ENCODE measurements at places on chromosomes 11 and 22.

DNA sequence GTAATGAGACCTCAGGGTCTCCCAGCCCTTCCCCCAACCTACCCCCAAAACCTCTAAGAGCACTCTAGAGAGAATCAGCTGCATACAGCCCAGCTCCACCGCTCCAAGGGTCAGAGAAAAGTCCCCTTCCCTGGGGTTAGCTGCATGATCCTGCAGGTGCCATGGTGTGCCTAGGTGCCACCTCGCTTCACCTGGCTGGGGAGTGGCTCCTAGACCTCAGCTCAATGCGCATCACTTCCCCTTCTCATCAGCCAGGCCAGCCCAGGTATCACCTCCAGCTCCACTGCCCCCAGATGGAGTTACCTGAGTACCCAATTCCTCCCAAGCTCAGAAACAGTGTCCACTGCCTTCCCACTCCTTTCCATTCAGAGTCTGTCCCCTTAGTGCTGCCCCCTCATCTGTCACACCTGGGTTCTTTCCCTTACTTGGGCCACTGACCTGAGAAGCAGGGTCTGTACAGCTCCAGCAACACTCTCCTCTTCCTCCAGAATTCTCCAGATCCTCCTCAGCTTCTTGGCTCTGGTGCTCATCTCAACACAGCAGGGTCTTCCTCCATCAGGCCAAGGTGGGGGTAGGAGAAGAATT is 1.3 kb downstream of the STARD10 start:
- DNase-seq = no peak

DNA sequence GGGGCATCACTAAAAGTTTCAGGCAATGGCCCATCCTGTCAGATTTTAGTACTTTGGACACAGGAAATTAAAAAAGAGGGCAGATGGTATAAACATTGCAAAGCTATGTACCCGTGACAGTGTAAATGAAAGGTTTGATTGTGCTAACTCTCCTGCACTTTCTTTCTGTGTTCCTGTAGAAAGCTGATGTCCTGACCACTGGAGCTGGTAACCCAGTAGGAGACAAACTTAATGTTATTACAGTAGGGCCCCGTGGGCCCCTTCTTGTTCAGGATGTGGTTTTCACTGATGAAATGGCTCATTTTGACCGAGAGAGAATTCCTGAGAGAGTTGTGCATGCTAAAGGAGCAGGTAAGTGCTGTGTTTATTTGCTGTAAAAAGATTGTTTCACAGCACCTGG is 10.3 kb downstream of the CAT start:
- DNase-seq = no peak

DNA sequence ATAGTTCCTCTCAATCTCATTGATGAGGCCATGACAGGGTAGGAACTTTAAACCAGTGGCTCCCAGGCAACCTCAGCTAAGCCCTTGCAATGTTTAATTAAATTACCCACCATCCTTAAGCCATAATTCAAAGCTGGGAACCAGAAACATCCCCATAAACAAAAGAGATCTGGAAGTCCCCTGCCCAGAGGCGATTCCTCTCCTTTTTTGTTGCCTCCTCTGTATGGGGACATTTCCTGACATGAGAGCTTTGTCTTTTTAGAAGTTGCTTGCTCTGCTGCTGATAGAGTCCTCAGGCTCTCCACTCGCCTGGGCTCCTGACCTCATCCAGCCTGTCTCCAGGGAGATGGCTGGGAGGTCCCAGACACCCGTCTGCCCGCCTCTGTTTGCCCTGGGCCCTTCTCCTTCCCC is 3.2 kb downstream of the DTX4 start:
- DNase-seq = no peak

DNA sequence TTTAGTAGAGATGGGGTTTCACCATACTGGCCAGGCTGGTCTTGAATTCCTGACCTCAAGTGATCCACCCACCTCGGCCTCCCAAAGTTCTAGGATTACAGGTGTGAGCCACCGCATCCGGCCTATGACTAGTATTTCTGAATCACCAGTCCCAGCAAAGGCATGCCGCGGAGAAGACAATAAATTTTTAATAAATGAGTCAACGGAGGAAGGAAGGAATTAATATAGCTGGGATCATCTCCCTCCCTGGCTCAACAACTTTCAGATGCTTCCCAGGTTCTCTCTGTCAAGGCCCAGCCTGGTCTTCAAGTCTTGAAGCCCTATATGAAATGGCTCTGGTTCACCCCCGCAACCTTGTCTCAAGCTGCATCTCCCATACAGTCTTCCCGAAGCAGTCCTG is 45.7 kb downstream of the CYTH4 start:
- no peak for DNase-seq

GRCh38 chr11:43573233-43573632 is 107.3 kb upstream of the HSD17B12 start:
- DNase-seq = no peak

GRCh38 chr11:2097356-2097997 is 41.7 kb downstream of the IGF2 start:
- DNase-seq = no peak

GRCh38 chr11:95734009-95734572 is 55.5 kb downstream of the FAM76B start:
- no peak for DNase-seq

DNA sequence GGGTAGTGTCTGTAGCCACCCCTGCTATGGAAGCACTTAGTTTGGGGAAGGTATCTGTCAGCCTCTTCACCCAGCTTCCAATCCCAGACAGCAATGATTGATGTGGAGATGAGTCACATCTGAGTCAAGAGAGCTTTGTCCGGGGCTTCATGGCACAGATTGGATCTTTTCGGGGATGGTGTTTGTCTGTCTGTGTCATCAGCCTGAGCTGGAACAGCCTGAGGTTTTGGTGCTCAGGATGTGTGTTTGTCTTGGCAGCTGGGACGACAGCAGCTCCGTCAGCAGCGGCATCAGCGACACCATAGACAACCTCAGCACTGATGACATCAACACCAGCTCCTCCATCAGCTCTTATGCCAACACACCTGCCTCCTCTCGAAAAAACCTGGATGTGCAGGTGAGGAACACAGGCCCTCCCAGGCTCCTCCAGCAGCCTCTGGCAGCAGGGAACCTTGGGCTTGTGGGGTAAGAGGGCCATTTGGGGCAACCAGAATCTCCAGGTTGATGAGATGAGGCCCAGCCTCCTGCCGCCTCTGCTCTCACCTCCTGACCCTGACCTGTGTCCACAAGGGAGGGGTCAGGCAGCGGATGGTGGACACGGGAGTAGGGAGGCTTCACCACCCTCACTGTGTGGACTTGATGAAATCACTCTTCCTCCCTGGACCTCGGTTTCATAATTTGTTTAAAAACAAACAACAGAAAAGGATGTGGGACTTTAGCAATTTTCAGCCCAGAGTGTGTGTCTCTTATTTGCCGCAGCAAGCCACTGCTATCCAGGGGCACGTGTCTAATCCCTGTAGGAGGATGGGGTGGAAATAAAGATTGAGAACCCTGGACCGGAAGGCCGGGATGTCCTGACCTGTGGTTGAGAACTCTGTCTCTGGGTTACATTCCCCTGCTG is 124.3 kb downstream of the DBX1 start:
- DNase-seq = no peak

DNA sequence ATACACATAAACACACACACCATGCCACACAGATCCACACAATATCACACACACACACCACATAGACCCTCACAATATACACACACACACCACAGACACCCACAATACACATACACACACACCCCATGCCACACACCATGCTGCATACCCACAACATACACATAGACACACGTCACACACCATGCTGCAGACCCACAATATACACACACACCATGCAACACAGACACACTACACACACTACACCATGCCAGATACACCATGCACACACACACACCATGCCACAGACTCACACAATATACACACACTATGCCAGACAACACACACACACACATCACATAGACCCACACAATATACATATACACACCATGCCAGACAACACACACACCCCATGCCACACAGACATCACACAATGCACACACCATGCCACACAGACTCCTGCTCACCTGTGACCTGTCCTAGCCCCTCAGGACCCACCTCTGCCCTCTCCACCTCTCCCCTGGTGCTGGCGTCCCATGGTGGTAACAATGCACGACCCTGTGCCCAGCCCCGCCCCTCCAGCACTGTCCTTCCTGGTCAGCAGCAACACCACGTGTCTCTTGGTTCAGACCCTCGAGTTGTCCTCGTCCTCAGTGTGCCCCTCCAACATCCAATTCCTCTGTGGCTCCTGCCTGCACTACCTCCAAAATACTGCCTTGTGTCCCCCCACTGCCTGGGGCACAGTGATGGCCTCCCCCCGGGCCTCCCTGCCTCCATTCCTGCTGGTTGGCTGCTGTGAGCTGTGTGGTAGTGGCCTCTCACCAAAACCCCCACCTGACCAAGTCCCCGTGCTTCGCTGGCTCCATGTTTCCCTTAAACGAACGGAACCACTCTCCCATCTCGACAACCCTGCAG is 23.7 kb upstream of the RFPL3 start:
- no peak for DNase-seq

DNA sequence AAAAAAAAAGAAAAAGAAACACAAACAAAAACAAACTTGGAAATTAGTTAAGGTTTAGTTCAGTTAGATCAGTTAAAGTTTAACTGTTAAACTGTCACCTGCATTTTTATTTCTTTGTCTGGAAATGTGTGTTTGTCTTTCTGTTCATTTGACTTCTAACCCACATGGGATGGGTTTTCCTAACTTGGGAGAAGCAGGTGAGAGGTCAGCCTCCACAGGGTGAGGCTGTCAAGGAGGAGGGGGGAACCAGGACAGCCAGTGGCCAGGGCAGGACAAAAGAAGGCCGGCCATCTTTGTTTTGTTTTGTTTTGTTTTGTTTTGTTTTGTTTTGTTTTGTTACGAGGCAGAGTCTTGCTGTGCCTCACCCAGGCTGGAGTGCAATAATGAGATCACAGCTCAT is 13.4 kb upstream of the GCAT start:
- DNase-seq = no peak

- no peak for DNase-seq
These were observed 14.4 kb downstream of the PRSS23 start for GRCh38 chr11:86814775-86815174.

DNA sequence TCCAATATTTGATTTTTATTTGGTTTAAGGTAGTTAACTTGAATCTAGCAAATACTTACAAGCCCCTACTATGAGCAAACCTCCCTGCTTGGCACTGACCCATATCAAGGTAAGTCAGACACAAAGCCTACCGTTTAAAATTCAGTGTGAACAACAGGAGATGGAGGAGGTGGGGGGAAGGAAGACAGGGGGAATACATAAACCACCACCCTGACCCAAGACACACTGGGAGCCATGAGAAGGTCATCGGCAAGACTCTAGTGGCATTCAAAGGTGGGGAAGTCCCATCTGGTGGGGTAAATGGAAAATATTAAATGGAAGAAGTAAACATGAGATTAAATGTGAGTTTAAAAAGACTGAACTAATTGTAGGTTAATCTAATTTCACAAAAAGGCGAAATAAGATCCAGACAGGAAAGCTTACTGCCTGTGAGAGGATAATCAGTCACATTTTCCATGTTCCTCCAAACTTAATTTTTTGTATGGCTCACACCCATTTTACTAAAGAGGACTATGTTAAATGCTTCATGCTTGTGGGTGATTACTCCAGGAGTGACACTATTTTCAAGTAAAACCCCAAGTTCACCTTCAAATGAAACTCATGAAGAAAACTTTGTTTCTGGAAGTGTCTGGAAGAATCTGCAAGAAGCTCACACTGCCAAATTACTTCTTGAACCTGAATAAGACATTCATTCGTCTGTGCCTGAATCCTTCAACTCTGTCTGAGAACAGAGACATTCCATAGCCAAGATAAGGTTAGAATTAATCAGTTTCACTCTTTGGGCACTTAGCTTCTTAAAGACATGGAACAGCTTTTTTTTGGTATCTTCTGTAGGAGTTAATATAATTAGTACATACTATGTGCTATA is 51.7 kb downstream of the PITPNB start:
- DNase-seq = no peak

GRCh38 chr11:124801636-124802312 is 1.6 kb upstream of the MSANTD2 start:
- DNase-seq = no peak

DNA sequence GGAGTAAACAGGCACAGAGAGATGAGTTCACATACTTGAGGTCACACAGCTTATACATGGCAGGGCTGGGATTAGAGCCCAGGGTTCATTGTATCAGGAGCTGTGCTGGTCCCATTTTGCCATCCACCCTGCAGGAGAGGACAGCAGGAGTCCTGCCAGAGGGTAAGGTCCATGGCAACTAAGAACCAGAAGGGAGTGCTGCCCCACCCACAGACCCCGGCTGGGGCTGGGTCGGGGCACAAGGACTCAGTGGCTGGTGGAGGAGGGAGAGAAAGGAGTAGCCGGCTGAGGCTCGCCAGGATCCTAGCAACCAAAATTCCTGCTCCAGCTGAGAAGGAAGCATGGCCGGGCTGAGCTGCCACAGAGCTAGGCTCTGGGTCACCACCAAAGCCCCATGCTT is 25.9 kb upstream of the TP53I11 start:
- DNase-seq = no peak

GRCh38 chr11:12496181-12497025 is 119.0 kb downstream of the PARVA start:
- DNase-seq = no peak

Data from effector CD4-positive, alpha-beta T cell (primary cell).